ENCODE measurements at places on chromosomes 1 and 21. TPM values are rescaled to one million over a fixed set of nuclear protein-coding genes. Genes with fewer than 3 reads are reported as not detected.

PATJ gene
- total RNA-seq: 7.3 TPM

NBPF10 gene
- 3.7 TPM for total RNA-seq

S100A10 gene
- total RNA-seq: 105 TPM

KIAA0319L gene
- 42.5 TPM for total RNA-seq

GUCA2B gene
- total RNA-seq: not detected

ILDR2 gene
- total RNA-seq: 14.4 TPM
